ENCODE measurements at places on chromosomes 6 and 20.
A peak's percentile ranks its signal among the peaks of the same experiment; 100 is the strongest.

- no peak for DNase-seq
Observed at GRCh38 chr6:168844821-168845609, 404.0 kb downstream of the SMOC2 start.

DNA sequence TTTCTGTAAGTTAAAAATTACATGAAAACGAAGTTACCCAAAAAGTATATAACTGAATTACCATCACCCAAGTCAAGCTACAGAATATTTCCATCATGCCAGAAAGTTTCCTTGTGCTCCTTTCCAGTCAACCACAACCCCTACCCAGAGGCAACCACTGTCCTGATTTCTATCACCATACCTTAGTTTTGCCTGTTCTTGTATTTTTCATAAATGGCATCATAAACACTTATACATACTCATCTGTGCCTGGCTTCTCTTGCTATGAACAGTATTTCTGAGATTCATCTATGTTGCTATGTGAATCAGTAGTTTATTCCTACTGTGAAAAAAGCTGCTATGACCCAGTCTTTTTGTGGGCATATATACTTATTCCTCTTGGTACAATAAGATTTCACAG lies 7.4 kb downstream of the FKBP5 start:
- DNase-seq, result no peak

- DNase-seq, result no peak
Observed at GRCh38 chr20:59205044-59205443, 41.4 kb downstream of the ZNF831 start.

DNA sequence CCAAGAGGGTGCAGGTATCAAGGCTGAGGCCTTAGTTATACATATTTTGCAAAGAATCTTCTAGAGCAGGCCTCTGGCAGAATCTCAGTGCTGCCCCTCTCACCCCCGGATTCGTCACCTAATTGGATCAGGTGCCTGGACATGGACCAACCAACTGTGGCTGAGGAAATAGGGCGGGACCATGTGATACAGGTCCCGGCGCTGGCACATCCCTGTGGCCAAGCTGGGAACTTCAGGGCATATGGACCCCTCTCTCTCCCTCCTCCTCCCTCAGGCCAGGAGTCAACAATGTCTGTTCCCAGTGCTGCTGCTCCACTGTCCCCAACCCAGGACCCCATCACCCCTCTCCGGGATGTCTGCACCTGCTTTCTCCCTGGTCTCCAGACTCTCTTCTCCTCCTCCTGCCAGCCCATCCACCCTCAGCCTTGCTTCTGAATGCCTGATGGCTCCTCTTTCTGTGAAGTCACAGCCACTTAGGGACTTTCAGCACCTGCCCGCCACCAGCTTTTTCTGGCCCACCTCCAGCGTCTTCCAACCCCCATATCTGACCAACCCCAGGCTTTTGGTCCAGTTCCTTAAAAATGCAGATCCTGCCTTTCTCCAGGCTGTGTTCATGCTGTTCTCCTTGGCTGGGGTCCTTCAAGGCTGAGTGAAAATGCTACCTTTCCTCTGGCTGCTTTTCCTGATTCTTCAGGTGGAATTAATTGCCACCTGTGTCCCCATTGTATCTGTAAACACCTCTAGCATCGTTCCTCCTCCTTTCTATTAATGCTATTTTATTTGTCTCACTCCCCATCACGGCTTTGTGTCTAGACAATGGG lies 19.0 kb upstream of the MLN start:
- DNase-seq, result no peak

DNA sequence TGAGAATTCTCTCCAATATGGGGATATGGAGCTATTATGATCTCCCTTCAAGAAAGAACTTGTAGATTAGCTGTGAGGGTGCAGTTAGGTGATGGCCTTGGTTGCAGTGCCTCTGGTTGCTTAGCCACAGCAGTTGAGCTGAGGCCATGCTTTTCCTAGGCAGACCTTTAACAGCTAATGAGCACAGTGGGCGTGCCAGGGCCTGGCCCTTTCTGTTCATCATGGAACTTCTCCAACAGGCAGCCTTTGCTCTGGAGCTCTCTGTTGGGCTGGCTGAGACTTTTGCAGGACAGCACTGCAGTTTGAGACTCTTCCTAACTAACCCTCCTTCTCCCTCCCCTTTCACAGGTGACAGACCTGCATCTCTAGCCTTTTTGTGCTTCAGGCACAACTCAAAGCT lies 39.7 kb upstream of the TMEM170B start:
- DNase-seq, result no peak

- DNase-seq, result peak; percentile 24
Observed at GRCh38 chr20:973785-974194, 28.3 kb downstream of the RSPO4 start.

GRCh38 chr6:21406316-21406715 lies 187.2 kb upstream of the SOX4 start:
- DNase-seq, result no peak

- DNase-seq, result no peak
Observed at GRCh38 chr6:142187209-142187608, 40.1 kb downstream of the VTA1 start.

- DNase-seq, result no peak
Observed at GRCh38 chr6:157080986-157081391, 242.3 kb downstream of the TMEM242 start.

DNA sequence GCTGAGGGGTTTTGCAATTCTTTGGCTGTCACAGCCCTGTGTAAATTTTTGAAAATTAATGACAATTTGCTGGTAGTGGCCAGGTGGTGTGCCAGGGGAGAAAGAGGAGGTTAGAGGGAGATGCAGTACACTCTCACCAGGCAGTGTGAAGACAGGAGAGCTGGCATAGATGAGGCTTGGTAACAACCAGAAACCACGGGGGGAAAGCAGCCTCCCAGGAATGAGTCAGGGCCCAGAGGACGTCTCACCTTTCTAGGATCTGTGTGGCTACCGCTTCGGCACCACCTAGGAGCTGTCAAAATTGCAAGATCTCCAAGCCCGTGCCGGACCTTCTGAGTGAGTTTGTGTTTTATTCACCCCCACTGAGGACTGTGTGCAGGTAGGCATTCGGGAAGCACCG lies 171.4 kb downstream of the PACRG start:
- DNase-seq, result no peak
